Suppressor macrophage treated with lipopolysaccharide for 1 hour (primary cell): ENCODE measurements at places on chromosomes 12 and 14.

DNA sequence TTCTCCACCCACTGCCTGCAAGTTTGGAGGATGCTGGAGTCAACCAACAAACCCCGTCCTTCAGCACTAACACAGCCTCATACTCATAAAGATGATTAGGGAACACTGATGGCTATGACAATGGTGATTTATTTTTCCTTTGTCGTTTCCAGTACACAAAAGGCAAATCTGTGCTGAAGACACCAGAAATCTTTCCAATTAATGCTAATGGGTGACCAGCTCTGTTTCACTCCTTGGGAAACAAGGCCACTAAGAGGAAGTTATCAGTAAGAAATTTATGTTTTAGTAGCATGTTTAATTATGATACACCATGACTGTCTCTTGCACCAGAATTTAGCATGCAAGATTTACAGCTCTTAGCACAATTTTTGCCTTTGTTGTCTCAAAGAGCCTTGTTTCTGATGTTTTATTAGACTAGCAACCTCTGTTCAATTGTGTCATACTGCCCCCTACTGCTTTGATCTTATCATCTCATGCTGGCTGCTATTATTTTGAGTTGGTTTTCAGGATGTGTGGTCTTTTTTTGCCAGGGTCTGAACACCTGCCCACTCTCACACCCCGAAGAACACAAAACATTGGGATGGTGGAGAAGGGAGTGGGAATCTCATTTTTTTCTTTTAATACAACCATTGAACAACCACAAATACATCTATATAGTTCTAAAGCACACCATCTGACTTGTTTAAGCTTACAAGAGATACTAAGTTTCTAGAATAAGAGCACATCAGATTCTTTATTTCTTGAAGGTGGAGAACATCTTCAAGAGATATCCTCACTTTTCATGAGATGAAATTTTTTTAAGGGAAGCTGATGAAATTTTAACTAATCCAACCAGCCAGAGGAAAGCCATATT lies 160.9 kb downstream of the SPTSSA start:
- DNase-seq = peak; percentile 39

GRCh38 chr12:122022393-122023338 lies 982 bp downstream of the BCL7A start:
- DNase-seq = peak; percentile 41

GRCh38 chr12:62599854-62600437 lies 133.3 kb downstream of the MON2 start:
- no peak for DNase-seq

GRCh38 chr12:122123051-122123760 lies 44.6 kb downstream of the MLXIP start:
- peak; percentile 84 for DNase-seq

GRCh38 chr14:32453857-32454810 lies 125.0 kb downstream of the AKAP6 start:
- DNase-seq = no peak

GRCh38 chr12:27861428-27862167 lies 81.6 kb upstream of the MANSC4 start:
- no peak for DNase-seq

GRCh38 chr12:120914794-120915193 lies 10.6 kb upstream of the SPPL3 start:
- DNase-seq = no peak

DNA sequence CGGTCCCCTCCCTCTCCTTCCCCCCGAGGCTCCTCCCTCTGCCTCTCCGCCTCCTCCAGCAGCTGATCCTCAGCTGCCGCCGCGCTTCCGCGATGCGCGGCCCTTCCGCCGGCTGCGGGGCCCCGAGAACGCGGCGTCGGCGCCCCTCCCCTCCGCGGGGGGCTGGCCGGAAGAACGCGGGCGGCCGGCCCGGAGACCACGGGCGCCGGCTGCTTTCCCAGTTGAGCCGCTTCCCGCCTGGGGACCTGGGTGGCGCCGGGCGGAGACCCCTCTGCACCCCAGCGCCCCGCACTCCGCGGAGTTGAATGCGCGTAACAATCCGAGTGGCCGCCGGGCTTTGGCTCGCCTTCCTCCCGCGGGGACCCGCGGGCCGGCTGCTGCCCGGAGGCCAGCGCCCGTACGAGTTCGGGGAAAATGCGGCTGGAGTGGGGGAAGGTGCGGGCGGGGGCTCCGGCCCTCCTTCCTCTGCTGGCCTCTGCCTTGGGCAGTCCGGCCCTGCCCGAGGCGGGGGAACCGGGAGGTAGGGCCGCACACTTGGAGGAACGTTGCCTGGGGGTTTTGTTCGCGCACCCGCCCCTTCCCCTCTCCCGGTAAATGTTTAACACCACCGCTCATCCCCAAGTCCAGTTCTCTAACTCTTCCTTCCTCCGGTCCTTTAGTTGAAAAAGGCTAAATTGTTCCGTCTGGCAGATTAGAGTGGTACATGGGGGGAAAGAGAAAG lies 393 bp upstream of the DCAF5 start:
- DNase-seq = peak; percentile 91

DNA sequence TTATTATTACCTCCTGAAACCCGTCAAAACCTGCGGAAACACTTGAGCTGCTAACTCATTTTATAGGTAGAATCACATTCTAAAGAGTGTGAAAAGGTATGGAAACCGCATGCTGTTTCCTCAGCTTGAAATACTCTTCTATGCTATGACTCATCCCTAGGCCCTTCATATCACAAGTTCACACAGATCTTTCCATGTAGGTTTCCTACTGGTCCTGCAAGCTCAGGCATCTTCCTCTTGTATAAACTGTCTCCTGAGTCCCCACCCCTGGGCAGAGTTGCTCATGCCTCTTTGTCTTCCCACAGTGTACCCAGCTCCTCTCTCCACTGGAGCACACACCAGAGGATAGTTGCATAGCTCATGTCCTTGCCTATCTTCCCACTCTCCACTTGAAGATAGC lies 84.7 kb downstream of the CMAS start:
- no peak for DNase-seq

GRCh38 chr12:14482886-14483285 lies 84.8 kb downstream of the PLBD1 start:
- no peak for DNase-seq

- no peak for DNase-seq
Observed at GRCh38 chr12:78261901-78262300, 431.2 kb downstream of the NAV3 start.

GRCh38 chr14:51240804-51241380 lies 845 bp downstream of the TMX1 start:
- no peak for DNase-seq

GRCh38 chr14:94349276-94349675 lies 26.1 kb upstream of the SERPINA6 start:
- DNase-seq = no peak

DNA sequence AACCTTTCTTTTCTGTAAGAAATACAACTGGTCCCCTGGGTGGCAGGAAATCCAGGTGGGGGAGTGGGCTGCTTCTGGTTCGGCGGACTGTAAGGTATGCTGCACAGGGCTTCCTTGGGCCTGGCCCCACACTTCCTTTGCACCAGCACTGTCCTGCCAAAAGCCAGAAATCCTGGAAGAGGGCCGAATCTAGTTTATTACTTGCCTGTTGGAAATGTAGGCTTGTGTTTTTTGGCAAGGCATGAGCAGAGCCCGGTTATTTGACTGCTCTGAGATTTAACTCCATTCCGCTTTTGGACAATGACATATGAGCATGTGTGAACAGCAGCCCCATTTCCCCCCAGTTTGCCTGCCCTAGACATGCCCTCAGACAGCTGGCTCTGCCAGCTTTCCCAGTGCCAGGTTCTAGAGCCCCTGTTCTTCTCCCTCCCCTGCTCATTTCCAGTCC lies 86.6 kb downstream of the BORCS5 start:
- DNase-seq = no peak

DNA sequence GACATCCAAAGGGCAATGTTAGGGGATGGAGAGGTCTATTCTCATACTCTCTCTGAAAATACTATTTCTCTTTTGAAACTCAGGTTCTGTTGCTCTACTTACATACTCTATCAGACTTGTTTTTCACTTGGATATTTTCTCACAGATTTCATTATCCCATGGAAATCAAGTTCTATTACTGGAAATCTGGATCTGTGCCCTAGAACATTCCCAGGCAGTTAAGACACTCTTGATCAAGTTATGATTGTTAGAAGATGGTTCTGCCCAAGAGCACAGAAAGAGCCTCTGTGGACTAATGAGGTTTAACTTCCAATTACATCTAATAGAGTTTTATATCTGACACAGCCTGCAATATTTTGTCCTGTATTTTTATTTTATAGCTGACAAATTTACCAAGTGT lies 591.0 kb upstream of the ATP2B1 start:
- no peak for DNase-seq

GRCh38 chr14:76753541-76754198 lies 7.6 kb upstream of the VASH1 start:
- no peak for DNase-seq

- DNase-seq = no peak
Observed at GRCh38 chr14:30267141-30267540, 291.8 kb upstream of the G2E3 start.

DNA sequence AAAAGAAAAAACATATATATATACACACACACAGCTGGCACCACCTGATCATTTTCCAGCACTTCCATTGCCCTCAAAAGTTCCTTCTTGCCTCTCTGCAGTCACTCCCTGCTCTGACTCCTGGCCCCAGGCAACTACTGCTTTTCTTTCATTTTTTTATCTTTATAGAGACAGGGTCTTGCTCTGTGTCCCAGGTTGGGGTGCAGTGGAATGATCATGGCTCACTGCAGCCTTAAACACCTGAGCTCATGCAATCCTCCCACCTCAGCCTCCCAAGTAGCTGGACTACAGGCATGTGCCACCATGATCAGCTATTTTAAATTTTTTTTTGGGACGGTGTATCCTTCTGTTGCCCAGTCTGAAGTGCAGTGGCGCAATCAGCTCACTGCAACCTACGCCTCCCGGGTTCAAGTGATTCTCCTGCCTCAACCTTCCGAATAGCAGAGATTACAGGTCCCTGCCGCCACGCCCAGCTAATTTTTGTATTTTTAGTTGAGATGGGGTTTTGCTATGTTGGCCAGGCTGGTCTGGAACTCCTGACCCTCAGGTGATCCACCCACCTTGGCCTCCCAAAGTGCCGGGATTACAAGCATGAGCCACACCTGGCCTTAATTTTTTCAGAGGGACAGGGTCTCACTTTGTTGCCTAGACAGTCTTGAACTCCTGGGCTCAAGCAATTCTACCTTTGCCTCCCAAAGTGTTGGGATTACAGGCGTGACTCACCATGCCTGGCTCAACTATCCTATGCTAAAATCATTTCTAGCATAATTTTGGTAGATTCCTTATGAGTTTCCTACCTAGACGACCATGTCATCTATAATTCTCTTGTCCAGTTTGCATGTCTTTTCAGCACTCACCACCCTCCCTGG lies 7.8 kb downstream of the HSP90AA1 start:
- no peak for DNase-seq

GRCh38 chr14:54699735-54700134 lies 132.8 kb downstream of the SAMD4A start:
- no peak for DNase-seq

- DNase-seq = peak; percentile 56
Observed at GRCh38 chr12:103884316-103884715, 43.3 kb upstream of the NT5DC3 start.

- no peak for DNase-seq
Observed at GRCh38 chr12:51521554-51522276, 69.3 kb upstream of the SCN8A start.

GRCh38 chr14:95895720-95896119 lies 19.1 kb downstream of the TUNAR start:
- no peak for DNase-seq

DNA sequence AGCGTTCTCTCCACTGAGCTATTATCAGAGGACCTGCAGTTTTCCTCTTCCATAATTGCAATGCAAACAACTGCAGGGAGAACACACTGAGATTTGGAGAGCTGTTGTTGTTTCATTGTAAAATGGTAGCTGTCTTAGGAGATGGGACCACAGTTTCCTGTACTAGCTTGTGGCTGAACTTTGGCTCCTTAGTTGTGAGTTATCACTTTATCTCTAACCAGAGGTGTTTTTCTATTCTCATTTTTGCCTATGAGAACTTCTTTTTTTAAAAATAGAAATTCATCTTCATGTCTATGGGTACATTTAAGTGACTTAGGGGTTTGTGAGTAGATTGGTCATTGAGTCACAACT lies 216.5 kb downstream of the SLC38A4 start:
- no peak for DNase-seq

DNA sequence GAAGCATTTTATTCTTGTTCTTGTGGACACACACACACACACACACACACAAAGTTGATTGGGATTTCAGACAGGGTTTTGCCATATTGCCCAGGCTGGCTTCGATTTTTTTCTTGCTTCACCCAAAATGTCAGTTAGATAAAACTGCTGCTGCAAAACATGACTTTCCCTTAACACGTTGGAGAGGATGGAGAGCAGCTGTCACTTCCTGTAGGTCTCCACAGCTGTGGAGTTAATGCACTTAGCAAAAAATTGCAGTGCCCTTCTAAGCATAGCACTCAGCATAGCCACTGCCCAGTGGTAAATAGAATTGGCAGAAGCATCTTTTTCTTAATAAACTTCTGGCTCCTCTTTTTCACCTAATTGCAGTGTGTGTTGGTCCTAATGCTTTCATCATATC lies 54.5 kb downstream of the PDZRN4 start:
- no peak for DNase-seq

- peak; percentile 66 for DNase-seq
Observed at GRCh38 chr14:106315436-106315835, 789.1 kb downstream of the TMEM121 start.
